ENCODE measurements at places on chromosomes 2 and 18. TPM values are rescaled to one million over a fixed set of nuclear protein-coding genes. Genes with fewer than 3 reads are reported as not detected.

Gene AKAIN1
- total RNA-seq = not detected

Gene SLC4A1AP
- total RNA-seq = 27.1 TPM

Gene PEX13
- total RNA-seq = 58.2 TPM

Gene SIX3
- total RNA-seq = not detected

Gene ALPI
- total RNA-seq = not detected

Gene CHRNA1
- not detected for total RNA-seq

Gene SCG2
- 0.32 TPM for total RNA-seq

Gene ZNF532
- total RNA-seq = 71.7 TPM

Gene CRACDL
- total RNA-seq = 12.1 TPM

Gene TBC1D8
- 92.4 TPM for total RNA-seq

Gene CFAP53
- total RNA-seq = 0.80 TPM

Gene SPR
- 53.4 TPM for total RNA-seq

Measured in breast epithelium (tissue), 4 donors.